ENCODE measurements at places on chromosomes 3 and 15. TPM values are rescaled to one million over a fixed set of nuclear protein-coding genes. Genes with fewer than 3 reads are reported as not detected.

The FRMD5 gene
- total RNA-seq: not detected

The TMEM108 gene
- total RNA-seq: not detected

The CRYGS gene
- 1.9 TPM for total RNA-seq

The ABHD17C gene
- 0.59 TPM for total RNA-seq

The INKA1 gene
- total RNA-seq: 0.85 TPM

The ST3GAL6 gene
- total RNA-seq: 0.45 TPM

GRCh38 chr3:156761713-156762451 is 64.3 kb upstream of the LEKR1 start:
- no peak for DNase-seq

GRCh38 chr3:31479431-31479830 is 53.3 kb upstream of the STT3B start:
- DNase-seq: no peak

GRCh38 chr15:83066734-83067637 is at the start of gene BTBD1:
Gene BTBD1, minus strand, starts transcription at chr15:83067252. Its CDS starts 101 bp downstream, at chr15:83067151.
- DNase-seq: peak; percentile 73

DNA sequence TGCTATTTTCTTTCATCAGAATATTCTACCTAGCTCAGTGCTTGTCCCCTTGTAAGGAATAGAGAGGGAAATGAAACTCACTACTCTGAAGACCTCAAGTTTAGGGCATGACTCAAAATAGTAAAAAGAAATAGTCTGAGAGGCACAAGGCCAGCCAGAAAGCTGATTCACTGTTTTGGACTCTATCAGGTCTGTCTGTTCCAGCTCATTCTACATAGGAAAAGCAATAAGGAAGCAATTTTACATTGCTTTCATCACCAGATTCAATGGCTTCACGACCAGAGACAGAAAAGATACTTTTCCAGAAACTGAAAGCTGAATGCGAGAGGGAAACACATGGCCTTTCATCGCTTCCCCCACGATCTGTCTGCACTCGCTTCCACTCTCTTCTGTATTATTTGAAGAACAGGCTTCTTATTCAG is 276.0 kb downstream of the GBE1 start:
- DNase-seq: no peak

GRCh38 chr3:134366221-134366927 is 7.9 kb downstream of the AMOTL2 start:
- no peak for DNase-seq

DNA sequence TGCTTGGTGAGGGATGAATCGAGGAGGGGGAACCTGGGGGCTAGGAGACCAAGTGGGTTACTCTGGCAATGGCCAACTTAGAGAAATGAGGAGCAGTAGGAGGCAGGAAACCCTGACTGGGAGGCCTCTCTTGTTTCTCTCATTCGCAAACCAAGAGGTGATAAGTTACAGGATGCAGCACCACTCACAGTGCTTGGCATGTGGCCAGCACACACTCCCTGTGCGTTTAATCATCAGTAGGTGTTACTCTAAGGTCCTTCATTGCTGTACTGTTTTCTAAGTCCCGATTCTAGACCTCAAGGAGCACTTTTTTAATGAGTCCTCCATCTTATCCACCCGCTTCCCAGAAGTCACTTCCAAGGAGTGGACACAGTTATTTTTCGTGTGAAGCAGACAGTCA is 314.1 kb upstream of the TRIM42 start:
- DNase-seq: no peak
